ENCODE measurements at places on chromosomes 7 and 10.

DNA sequence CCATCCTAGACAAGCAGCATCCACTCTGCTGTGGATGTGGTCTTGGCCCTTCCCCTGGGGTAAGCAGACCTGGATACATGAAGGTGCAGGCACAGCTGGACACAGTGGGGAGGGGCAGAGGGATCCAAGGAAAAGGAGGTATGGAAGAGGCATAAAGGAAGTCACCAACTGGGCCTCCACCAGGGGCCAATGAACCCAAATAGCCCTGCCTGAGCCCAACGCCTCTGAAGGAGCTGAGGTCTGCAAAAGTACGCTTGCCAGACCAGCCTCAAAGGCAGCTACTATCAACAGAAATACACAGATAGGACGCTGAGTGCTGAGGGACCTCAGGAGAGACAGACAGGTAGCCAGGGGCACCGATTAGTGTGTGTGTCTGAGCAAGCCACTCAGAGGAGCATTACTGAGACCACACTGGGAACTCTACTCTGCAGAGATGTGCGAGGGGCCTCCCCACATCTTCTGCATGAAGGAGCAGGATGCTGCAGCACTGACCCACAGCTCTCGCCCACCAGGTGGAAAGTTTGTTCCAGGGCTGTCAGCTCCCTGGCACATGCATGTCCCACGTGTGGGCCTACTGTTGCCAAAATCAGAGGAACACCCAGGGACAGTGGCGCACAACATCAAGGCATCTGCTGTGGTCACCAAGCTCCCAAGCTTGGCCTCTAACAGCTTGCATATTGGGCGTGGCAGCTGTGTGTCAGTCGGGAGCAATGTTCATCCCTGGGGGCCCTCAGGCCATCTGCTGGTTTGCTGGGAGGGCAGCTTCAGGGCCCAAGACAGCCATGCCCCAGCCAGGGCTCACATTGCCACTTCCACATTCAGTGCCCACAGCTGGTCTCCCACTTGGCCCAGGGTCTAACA, 40.0 kb downstream of the MKI67 start:
- no peak for DNase-seq

DNA sequence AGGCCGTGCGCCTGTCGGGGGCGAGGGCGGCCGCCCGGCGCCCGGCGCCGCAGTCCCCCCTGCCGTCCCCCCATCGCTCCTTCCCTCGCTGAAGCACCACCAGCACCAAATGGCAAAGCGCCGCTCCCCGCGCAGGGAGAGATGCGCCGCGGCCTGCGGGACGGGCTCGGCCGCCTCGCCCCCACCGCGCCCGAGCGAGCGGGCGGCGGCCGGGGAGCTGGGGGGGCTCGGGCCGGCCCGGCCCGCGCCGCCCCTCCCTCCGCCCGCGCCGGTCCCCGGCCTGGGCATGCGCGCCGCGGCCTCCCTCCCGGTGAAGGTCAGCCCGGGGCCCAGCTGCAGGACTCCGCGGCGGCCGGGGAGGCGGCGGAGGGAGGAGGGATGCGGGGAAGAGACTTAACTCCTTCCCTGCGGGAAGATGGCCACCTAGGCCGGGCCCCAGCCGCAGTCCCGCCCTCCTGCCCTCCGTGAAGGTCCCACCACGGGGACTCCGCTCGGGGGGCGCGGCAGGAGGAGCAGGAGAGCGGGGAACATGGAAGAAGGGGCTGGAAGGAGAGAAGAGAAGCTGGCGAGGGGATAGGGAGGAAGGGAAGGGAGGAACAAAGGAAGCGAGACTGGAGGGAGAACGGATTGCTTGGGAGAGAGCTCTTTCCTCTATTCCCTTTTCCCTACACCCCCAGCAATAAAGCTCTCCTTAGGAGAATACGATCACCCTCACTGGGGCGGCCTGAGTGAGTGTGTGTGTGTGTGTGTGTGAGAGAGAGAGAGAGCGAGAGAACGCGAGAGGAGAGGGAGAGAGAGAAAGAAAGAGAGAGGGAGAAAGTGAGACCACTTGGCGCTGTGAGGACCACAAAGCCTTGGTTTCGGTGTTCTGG, 3.4 kb upstream of the SMARCD3 start:
- DNase-seq: peak; percentile 91

- no peak for DNase-seq
Measured at GRCh38 chr7:139115104-139115503, 5.6 kb upstream of the ZC3HAV1 start.

DNA sequence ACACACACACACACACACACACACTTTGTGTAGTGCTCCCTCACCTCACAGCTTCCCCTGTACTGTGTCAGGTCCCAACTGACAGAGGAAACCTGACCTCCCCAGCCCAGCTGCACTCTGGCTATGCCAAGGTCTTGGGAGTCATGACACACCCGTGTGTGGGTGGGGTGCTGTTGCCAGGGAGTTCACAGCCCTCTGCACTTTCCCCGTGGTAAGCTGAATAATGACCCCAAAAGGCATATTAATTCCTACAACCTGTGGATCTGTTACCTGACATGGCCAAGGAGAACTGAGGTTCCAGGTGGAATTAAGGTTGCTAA, 8.9 kb upstream of the NANOS1 start:
- DNase-seq: peak; percentile 21

DNA sequence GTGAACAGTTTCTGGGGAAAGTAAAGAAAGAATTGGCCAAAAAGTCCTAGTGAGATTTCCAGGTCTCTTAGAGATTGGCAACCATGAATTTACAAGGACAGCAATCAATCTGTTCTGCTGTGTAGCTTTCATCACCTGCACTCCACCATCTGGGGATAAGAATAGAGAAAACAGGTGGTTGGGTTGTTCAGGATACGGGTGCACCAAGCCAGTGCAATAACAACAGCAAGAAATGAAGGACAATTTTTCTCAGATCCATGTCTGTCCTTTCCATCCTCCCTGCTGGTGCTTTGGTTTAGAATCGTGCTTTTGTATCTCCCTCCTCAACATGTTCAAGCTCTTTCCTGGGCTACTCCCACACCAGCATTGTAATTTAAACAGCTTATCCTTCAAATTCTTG, 787.7 kb downstream of the GRID1 start:
- no peak for DNase-seq

GRCh38 chr7:42489299-42489698, 252.3 kb upstream of the GLI3 start:
- no peak for DNase-seq

DNA sequence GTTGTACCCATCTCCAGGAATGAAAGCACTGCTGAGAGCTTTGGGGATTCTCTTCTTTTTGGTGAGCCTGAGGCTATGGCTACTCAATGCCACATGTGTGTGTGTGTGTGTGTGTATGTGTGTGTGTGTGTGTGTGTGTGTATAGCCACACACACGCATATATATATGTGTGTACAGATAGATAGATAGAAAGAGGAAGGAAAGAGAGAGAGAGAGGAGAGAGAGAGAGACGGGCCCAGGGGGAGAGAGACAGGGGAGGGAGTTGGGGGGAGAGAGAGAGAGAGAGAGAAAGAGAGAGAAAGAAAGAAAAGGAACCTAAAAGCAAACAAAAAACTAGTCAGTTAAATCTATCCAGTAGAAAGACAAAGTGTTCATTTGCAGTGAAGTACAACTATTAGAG, 8.3 kb downstream of the SLC13A4 start:
- DNase-seq: no peak

GRCh38 chr10:7333961-7334641, 76.7 kb downstream of the SFMBT2 start:
- DNase-seq: no peak

GRCh38 chr10:75703191-75703854, 271.9 kb downstream of the LRMDA start:
- DNase-seq: no peak

GRCh38 chr10:74674927-74675326, 151.5 kb upstream of the KAT6B start:
- no peak for DNase-seq

GRCh38 chr10:93604146-93604545, 3.1 kb upstream of the RBP4 start:
- DNase-seq: no peak

- no peak for DNase-seq
Measured at GRCh38 chr7:741191-741671, 14.2 kb upstream of the PRKAR1B start.

GRCh38 chr10:12507165-12507850, 158.0 kb downstream of the CAMK1D start:
- no peak for DNase-seq

DNA sequence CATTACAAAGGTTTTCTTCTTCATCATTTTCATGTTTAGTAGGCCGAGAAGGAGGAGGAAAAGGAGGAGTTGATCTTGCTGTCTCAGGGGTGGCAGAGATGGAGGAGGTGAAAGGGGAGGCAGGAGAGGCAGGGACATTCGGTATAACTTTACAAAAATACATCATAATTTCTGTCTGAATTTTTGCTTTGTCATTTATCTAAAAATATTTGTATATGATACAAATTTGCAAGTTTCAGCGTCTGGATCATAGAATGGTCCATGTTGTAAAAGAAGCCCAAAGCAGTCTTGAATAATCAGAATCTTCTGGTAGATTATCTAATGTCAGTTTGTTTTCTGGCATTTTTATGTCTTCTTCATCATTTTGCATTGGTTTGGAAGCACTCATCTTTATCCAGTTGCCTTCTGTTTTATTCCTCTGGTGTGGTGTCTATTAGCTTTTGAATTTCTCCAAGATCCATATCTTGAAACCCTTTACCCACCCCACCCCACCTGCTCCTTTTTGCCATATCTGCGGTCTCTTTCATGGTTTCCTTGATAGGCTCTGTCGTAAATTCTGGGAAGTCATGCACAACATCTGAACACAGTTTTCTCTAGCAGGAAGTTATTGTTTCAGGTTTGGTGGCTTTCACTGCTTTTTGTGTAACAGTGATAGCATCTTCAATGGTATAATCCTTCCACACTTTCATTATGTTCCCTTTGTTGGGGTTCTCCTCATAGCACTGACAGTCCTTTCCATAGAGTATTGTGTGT, 95.0 kb downstream of the ST7 start:
- DNase-seq: no peak

GRCh38 chr10:43981696-43982095, 333.0 kb upstream of the ZNF32 start:
- DNase-seq: no peak

DNA sequence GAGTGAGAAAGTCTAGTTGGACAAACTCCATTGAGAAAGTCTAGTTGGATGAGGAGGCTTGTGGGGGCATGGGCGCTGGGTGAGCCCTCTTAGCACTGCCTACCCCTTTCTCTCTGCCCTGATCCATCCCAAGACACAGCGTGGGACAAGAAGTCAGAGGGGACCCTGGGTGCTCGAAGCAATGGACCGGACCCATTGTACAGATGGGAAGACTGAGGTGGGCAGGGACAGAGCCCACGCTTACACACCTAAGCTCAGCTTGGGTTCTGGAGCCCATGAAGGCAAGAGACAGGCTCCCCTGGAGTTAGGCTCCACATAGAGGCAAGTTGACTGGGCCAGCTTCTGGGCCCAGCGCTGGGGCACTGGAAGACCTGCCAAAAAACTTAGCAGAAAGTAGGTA, 126.8 kb upstream of the TNRC18 start:
- no peak for DNase-seq

- peak; percentile 57 for DNase-seq
Measured at GRCh38 chr10:15504101-15504840, 133.2 kb upstream of the FAM171A1 start.

DNA sequence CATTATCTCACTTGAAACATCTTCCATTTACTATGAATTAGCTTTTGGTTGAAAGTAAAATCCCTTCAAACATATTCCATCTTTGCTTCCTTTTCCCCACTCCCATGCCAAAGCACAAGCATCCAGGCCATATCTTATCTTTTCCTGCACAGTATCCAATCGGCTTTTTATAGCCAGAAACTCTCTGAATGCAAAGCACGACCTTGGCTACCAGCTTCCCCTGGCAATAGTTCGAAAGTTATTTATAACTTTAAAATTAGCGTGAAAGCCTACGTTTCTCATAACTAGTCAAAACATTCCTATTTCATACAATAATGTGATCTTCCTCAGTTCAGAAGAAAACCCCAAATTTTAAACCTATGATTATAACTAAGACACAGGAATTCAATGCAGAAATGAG, 440 bp downstream of the CTNNA3 start:
- DNase-seq: no peak

DNA sequence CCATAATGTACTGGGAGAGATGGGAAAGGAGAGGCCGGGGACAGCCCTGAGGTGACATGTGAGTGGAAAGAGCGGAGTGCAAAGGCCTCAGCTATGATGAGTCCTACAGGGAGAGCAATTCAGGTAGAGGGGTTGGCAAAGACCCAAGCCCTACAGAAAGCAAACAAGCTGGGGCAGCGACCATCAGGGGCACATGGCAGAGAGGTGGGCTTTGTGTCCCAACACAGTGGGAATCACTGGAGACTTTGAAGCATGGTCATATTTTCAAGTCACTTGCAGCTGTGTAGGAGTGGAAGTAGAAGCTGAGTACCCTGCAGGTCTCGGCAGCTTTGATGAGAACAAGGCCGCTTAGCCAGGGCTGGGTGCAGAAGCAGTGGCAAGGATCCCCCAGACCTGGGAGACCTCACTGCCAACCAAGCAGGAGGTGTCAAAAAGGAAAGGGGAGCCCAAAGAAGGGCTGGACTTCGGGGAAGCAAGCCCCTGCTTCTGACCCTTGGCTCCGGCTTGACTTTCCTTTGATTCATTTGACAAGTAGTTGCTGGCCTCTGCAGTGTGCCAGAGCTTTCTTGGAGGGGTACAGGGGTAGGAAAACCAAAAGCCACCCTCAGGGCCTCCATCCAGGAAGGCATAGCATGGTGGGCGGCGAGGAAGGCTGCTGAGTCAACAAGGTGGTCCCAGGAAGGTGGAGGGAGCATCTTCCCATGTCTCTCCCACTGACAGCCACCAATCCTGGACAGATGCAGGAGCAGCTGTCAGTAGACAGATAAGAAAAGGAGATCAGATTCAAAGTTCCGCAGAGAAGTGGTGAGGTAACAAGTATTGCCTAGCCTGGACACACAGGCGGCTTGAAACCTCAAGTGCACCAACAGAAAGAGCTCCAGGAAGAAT, 1.9 kb upstream of the PGAM2 start:
- peak; percentile 23 for DNase-seq

DNA sequence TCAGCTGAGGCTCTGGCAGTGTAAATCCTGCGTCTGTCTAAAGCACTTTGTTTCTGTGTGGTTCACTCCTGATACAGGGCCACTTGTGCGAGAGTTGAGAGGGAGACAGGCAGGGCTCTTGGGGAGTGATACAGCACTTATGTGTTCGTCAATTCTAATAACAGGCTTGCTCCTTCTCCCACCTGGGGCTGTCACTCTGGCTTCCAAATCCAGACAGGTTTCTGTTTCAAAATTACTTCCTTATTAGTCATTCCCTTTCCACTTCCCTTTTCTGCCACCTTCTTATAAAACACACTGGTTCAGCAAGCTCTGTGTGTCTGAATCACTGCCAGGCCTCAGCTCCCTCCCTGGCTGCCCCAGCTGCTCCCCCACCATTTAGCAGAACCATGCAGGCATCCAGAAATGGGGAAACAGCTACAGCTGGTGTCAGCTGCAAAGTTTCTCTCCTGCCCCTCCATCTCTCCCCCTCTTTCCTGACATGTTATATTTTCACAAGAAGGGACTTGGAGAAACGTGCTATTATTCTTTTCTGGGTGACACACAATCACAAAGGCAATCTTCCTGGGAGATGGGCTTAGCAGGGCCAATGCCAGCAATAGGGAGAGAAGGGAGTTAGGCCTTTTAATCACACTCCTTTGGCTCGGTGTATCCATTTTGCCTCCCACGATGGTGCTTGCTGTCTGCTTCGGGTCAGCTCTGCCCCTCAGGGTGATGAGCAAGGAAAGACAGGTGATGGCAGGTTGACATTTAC, 58.4 kb upstream of the ZNRF2 start:
- DNase-seq: no peak
